ENCODE measurements at places on chromosomes 1 and 21. TPM values are rescaled to one million over a fixed set of nuclear protein-coding genes. Genes with fewer than 3 reads are reported as not detected.

FGR gene
- not detected for total RNA-seq

CLCA1 gene
- not detected for total RNA-seq

PLA2G2F gene
- not detected for total RNA-seq

OR2L8 gene
- total RNA-seq, result not detected

FMO1 gene
- not detected for total RNA-seq

AGTRAP gene
- total RNA-seq, result 40.3 TPM

PPIAL4G gene
- total RNA-seq, result not detected

TSSK3 gene
- 1.1 TPM for total RNA-seq

VANGL2 gene
- not detected for total RNA-seq

DIO1 gene
- total RNA-seq, result not detected

KLHDC7A gene
- total RNA-seq, result not detected

KRTAP10-7 gene
- not detected for total RNA-seq

THEM5 gene
- total RNA-seq, result not detected

NEK2 gene
- 20.3 TPM for total RNA-seq

Measured in endothelial cell of umbilical vein (primary cell).